ENCODE measurements at places on chromosomes 11 and 22. TPM values are rescaled to one million over a fixed set of nuclear protein-coding genes. Genes with fewer than 3 reads are reported as not detected.

FGF19 gene
- polyA plus RNA-seq, result 1.5 TPM

LDHAL6A gene
- 0.65 TPM for polyA plus RNA-seq

KRTAP5-10 gene
- polyA plus RNA-seq, result 0.20 TPM

TMEM191C gene
- polyA plus RNA-seq, result 1.2 TPM

OR5B12 gene
- not detected for polyA plus RNA-seq

EFCAB6 gene
- polyA plus RNA-seq, result 5.1 TPM

C1QTNF5 gene
- polyA plus RNA-seq, result 22.5 TPM

RPS3 gene
- polyA plus RNA-seq, result 2,717 TPM

OR10G8 gene
- not detected for polyA plus RNA-seq

NUDT8 gene
- polyA plus RNA-seq, result 5.3 TPM

SLC22A6 gene
- 34.7 TPM for polyA plus RNA-seq

CEND1 gene
- 0.29 TPM for polyA plus RNA-seq

DNA sequence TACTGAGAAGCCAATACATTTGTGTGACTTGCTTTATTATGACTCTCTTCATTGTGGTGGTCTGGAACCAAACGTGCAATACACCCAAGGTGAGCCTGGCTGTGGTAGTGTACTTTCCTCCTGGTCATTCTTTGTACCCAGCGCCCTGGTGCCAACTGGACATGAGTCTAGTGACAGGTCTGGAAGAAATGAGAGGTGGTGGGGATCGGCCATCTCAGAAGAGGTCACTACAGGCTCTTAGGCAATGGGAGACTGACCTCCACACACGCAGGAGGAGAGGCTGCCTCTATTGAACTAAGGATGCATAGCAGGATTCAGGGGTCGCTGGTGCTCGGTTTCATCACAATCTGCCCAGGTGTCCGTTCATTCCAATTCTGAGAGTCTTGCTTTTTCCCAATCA is 56.4 kb upstream of the RTL6 start:
- no peak for DNase-seq

GRCh38 chr22:41445129-41446056 is 1.2 kb downstream of the TOB2 start:
- DNase-seq, result no peak

GRCh38 chr22:44811141-44811540 is 58.8 kb downstream of the ARHGAP8 start:
- DNase-seq, result no peak

- no peak for DNase-seq
Measured at GRCh38 chr11:108618529-108618928, 25.0 kb upstream of the EXPH5 start.

DNA sequence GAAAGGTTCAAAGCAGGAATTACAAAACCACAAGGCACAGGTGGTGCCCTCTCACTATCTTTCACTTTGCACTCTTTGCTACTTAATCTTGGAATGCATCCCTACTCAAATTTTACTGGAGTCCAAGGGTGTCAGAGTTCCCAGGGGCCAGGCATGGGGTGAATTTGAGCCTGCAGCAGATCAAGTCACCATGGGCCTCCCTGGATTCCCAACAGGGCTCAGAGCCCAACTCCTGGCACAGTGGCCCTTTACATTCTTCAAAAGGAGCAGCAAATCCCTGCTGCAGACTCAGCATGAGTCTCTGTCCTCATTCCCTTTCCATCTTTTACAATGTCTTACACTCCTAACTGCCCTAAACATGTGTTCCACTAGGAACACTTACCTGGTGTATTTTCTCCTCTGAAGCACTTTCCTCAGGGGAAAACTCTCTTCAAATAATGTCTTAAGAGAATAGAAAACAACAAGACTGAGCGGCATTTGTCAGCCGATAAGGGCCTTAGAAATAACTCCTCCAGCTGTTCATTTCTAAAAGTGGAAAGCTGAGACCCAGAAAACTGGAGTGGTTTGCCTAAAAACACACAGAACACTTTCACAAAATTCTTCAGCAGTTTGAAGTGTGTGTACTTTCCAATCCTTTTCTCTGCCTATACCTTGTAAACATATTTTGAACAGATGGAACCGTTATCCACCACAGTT is 596.0 kb downstream of the INSC start:
- DNase-seq, result no peak

GRCh38 chr11:46718155-46719019 is 626 bp upstream of the F2 start:
- DNase-seq, result no peak

- no peak for DNase-seq
Measured at GRCh38 chr22:49013707-49014106, 814.0 kb downstream of the BRD1 start.

DNA sequence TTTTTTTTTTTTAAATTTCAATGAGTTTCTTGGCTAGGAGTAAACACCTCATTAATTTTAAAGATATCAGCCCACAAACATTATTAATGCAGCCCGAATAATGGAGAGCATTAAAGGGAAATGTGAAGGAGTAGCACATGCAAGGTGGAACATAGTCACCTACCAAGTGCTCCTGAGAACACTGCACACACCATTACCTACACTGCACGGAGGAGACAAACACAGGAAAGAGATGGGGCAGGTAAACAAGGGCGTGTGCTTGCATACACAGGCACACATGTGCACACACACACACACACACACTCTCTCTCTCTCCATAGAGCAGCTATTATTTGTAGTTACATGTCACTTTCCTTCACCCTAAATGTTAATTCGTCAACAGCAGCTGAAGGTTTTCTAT is 30.2 kb downstream of the HTR3B start:
- DNase-seq, result no peak

DNA sequence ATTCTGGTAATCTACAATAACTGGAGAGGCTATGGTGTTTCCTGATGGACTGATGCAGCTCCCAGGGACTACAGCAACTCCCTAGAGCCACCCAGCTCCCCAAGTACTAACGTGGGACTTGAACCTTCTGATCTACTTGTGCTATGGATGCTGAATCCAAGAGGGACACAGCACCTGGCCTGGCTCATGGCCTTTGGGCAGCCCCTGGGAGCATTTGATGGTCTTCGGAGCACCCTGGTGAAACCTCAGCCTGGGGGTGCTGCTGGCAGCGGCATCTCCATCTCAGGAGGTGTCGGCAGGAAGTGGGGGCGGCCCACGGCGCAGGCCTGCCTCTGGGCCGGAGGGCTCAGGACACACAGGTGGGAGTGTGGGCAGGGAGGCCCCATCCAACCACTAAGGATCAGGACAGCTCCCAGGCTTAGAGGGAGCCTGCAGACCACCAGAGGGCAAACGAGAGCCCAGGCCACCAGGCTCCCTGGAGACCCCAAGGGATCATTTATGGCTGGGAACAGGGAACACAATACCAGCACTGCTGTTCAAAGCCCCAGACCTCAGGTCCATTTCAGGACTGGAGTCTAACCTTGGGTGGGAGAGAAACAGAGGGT is 8.7 kb downstream of the EHD1 start:
- no peak for DNase-seq

GRCh38 chr11:65576232-65576866 is 496 bp downstream of the EHBP1L1 start:
- no peak for DNase-seq

- DNase-seq, result no peak
Measured at GRCh38 chr22:42985531-42985905, 29.4 kb downstream of the PACSIN2 start.

DNA sequence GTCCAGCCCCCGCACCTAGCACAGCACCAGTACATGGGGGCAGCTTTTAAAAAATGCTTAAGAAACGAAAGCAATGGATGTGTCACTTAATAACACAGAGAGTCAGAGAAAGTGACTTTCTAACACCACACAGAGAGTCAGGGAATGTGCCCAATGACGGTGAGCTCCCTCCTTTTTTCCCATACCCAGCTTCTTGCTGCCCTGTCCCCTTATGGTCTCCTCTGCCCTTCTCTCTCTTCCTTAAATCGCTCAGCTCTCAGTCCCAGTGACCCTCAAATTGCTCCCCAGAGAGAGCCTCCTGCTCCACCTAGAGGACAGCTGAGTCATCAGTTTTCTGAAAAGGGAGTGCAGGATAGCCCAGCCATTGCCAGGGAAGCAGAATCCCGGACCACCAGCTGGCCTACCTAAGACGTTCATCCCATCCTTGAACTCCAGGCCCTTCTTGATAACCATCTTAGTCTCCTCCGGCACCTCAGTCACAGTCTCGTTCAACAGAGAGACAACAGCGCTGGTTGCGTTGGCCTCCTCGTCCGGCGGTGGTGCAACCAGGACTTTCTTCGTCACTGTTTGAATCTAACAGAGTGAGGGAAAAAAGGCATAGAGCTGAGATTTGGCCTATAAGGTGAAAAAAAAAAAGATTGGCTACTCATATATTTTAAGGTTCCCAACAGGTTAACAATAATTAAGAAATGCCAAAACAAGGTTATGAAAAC is 113.5 kb downstream of the SLC1A2 start:
- no peak for DNase-seq

GRCh38 chr11:65789230-65790103 is 2.6 kb downstream of the OVOL1 start:
- DNase-seq, result no peak

DNA sequence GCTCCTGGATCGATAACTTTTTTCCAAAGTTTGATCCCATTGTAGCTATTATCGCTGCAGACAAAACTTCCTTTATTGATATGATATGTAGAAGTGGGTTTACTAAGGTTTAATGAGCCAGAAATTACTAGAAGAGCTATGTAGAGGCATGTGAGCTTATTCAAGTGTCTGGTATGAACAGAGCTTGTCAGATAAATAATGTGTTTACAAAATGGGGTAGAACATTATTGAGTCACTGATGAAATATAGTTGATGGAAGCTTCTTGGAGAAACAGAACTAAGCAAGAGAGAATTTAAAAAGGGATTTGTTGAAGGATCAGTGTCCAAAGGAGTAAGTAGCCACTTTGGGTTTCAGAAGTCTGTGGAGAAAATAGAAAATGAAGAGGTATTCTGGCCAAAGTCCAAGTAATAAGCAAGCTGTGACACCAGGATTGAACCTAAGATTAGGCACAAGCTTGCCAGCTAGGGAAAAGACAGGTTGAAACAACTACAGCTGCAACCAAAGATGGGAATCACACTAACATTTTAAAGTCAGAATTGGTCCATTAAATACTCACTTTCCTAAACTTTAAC is 104.3 kb downstream of the MAML2 start:
- no peak for DNase-seq

DNA sequence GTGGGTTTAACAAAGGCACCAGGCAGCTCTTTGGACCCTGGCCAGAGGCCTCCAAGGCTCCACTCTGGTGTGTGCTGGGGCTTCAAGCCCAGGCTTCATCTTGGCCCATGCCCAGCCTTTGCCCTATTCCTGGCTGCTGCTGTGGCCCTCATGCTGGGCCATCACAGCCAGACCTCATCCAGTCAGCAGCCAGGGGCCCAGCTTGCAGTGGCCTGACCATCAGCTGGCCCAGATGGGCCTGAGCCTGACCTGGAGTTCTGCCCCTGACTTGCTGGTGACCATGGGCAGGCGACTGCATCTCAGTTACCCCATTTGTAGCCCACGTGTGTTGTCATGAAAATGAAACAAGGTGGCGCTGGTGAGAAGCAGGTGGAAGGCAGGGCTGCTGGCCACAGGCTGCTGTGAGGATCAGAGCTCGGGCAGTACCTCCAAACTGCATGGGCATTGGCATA is 76.1 kb downstream of the MED15 start:
- DNase-seq, result no peak

- DNase-seq, result no peak
Measured at GRCh38 chr11:117928446-117929141, 608 bp downstream of the TMPRSS13 start.

GRCh38 chr11:1760351-1761109 is 3.2 kb downstream of the CTSD start:
- no peak for DNase-seq

GRCh38 chr22:50608996-50609395 is 8.4 kb downstream of the MAPK8IP2 start:
- no peak for DNase-seq

GRCh38 chr11:36672815-36673450 is 74.9 kb upstream of the RAG2 start:
- no peak for DNase-seq

DNA sequence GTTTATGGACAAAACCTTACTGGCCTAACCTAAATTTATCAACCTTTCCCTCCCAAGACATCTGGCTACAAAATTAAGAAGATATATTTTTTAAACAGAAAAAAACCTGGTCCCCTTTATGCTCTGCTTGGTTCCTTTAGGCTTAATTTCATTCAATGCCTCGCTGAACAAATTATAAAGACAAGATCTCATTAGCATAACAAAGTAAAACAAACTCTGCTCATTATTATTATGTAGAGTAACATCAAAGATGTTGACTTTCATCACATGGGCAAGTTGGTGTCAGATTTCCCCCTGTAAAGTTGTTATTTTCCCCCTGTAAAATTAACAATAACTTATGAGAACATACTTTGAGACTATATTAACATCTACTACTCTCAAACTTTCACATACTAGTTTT is 11.0 kb downstream of the RRAS2 start:
- DNase-seq, result no peak

- DNase-seq, result no peak
Measured at GRCh38 chr11:2728663-2729332, 29.0 kb upstream of the KCNQ1OT1 start.

GRCh38 chr22:29208502-29208862 is 2.8 kb downstream of the EMID1 start:
- no peak for DNase-seq

- DNase-seq, result no peak
Measured at GRCh38 chr22:41036924-41037323, 55.5 kb upstream of the EP300 start.

DNA sequence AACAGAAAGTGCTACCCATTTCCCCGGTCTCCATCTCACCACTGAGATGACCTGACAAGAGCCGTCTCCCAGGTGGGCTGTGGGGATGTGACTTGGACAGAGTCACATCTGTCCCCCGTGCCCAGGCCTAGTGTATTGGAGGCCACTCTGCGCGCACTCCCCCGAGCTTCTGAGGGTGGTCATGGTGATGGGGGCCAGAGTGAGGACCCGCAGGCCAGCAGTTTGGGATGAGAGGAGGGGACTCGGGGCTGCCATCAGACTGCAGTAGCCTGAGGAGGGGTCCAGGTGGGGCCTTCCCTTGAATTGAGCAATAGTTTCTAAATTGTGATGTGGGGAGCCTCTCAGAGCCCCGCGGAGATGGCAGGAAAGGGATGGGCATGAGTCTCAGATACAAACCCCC is 852.6 kb downstream of the TBC1D22A start:
- no peak for DNase-seq

GRCh38 chr11:6608726-6609501 is 3.1 kb downstream of the TAF10 start:
- DNase-seq, result no peak

DNA sequence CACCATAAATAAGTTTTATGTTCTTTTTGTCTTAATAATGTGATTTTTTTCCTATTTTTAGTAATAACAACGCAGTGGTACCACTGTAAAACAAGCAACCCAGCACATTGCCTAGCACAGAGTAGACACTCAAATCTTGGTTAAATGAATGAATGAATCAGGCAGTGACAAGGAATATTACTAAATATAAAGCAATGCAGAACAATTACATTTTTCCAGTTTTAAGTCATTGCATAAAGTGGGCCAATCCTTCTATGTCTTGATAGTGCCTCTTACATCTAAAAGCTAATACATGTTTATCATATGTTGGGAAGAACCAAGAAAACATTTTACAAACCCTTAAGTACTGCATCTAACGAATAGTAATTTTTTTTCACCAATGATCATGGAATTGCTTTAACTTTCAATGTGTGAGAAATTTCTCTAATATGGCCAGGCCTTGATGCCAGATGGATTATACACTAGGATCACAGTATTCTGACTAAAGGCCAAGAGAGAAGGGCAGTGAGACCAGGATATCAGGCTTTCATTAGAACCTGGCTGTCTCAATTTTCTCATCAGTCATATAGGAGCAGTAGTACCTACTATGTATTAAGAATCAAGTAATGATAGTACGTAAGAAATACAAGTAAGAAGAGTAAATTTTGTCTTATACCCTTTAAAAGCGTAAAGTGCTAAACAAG is 88.5 kb downstream of the TRIM44 start:
- DNase-seq, result no peak
